NCI-H1417 (cell line): ENCODE measurements at places on chromosomes 16 and 17.

DNA sequence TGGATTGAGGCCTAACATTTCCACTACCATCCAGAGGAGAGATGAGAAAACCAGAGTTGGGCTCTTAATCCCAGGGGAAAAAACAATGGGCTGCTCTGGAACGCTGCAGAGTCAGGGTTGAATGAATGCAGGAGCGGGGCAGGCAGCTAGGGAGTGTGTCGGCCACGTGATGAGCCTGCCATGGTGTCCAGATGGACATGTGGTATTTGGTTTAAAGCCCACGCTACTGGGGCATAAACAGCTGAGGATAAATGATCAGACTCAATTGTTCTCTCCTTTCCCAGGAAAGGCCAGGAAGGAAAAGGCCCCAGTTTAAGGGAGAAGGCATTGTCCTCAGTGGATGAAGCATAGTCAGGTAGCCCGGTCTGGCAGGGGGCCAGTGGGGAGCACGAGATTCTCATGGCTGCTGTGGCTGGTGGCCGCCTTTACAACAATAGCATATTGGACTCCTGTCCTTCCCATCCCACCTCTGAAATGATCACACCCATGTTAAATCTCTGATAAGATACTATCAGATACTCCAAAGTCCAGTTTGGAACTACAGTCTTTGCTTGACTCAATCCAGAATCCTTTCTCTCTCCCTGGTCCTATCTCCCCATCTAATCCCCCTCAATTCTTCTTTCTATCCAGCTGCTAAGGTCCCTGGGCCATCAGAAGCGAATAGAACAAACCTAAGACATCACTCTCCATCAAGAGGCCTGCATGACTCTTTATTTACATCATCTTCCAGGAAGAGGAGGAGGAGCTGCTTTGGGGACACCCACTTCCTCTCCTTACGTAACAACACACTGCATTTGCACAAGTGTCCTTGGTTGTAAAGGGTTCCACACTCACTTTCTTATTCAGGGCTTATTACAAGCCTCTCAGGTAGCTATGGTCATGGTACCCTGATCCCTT, 20.4 kb downstream of the CA4 start:
- no peak for DNase-seq

DNA sequence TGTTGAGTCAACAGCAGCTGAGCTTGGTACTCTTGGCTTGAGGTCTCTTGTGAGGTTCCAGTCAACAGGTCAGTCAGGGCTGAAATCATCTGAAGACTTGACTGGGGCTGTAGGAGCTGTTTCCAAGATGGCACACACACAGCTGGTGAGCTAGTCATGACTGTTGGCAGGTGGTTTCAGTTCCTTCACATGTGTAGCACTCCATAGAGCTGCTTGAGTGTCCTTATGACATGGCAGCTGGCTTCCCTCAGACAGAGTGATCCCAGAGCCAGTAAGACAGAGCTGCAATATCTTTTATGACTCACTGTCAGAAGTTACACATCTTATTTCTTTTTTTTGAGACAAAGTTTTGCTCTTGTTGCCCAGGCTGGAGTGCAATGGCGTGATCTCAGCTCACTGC, 19.5 kb upstream of the GAS7 start:
- DNase-seq = no peak

DNA sequence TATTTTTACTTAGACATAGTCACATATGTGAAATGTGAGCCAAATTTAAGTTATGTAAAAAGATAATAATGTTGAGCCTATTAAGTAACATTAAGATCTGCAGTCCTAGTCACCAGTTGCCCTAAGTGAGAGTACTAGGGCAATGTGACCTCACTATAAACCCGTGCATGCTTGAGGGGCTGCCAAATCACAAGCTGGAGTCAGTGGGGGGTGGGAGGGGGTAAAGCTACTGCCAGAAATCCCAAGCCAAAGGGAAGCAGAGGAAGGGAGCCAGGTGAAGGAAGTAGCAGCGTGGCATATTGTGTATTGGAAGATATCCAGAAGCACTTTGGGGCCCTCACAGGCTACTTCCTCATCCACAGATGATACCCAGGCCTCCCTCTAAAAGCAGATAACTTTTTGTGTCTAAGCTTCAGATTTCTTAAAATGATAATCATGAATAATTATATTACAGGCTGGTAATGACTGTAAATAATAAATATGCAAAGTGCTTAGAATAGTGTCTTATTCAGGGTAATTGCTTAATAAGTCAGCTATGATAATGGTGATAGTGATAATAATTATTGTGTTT, 134.1 kb downstream of the CA10 start:
- DNase-seq = no peak

- peak; percentile 80 for DNase-seq
Measured at GRCh38 chr17:66348584-66349165, 46.3 kb downstream of the PRKCA start.

DNA sequence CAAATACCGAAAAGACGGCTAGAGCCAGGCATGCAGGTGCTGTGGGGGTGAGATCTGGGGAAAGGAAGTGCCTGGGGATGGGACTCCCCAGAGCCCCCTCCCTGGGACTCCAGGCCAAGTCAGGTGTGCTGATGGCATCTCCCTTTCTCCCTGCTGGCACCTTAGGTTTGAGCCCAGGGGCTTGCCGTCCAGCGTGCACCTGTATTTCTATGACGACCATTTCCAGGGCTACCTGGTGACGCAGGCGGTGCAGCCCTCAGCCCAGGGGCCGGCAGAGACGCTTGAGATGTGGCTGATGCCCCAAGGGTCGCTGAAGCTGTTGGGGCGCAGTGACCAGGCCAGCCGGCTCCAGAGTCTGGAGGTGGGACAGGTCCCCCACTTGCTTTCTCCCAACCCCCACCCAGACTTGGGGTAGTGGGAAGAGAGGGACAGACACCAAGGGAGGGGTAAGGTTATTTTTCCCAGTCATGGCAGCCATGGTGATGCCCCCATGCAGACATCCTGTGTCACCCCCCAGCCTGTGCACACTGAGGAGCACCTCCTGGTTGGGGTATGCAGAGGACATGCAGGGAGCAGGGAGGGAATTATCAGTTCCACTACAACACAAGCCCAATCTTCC, 11.1 kb downstream of the XYLT2 start:
- DNase-seq = no peak

- DNase-seq = no peak
Measured at GRCh38 chr16:887846-888245, 82.9 kb downstream of the LMF1 start.

GRCh38 chr17:81641825-81642489, 5.0 kb downstream of the TSPAN10 start:
- no peak for DNase-seq

GRCh38 chr17:3730881-3731429, 7.3 kb downstream of the HASPIN start:
- DNase-seq = no peak

- DNase-seq = peak; percentile 94
Measured at GRCh38 chr16:85554889-85555718, 58.0 kb upstream of the GSE1 start.

DNA sequence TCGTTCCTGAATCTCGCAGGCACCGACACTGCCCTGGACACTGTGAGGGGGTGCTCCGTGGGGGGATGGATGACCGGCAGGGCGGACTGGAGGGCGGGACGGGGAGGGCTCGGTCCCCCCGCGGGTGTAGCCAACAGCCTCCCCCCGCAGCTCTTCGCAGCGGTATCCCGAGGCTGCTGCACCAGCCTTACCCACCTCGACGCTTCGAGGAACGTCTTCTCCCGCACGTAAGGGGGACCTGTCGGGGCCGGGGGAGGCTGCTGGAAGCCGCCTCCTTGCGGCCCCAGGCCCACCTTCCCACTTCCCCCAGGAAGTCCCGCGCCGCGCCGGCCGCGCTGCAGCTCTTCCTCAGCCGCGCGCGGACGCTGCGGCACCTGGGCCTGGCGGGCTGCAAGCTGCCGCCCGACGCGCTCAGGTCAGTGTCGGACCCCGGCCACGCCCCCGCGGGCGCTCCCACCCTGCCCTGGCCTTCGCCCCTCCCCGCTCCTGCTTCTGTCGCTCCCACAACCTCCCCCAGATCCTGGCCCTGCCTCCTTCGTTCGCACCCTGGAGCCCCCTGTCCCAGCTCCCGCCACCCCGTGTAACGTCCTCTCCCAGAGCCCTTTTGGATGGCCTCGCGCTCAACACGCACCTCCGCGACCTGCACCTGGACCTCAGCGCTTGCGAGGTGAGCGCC, 3.3 kb downstream of the CARMIL2 start:
- DNase-seq = no peak

DNA sequence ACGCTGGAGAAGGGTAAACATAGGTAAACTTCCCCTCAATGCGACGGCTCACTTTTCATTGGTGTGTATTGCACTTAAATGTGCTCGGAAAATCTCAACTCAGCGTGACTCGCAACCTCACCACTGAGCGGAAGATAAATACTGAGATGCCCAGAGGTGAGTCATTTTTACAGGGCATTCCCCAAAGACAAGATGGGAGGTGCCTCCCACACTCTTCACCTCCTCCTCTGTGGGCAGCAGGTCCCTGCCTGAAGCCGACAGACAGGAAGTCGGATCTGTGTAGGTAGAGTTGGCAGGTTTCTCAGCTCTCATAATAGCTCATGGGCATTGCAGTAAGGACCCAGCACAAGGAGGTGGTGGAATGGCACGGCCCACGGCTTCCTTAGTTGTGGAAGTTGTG, 274.6 kb upstream of the HSBP1 start:
- peak; percentile 65 for DNase-seq

DNA sequence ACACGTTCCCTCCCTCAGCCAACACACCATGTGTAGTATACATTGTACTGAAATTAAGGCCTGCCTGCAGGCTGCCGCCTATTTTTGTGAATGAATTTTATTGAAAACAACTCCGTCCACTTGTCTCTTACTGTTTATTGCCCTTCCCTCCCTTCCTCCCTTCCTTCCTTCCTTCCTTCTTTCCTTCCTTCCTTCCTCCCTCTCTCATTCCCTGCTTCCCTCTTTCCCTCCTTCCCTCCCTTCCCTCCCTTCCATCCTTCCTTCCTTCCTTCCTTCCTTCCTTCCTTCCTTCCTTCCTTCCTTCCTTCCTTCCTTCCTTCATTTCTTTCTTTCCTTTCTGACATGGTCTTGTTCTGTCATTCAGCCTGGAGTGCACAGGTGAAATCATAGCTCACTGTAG, 2.3 kb downstream of the ITGAM start:
- DNase-seq = no peak

DNA sequence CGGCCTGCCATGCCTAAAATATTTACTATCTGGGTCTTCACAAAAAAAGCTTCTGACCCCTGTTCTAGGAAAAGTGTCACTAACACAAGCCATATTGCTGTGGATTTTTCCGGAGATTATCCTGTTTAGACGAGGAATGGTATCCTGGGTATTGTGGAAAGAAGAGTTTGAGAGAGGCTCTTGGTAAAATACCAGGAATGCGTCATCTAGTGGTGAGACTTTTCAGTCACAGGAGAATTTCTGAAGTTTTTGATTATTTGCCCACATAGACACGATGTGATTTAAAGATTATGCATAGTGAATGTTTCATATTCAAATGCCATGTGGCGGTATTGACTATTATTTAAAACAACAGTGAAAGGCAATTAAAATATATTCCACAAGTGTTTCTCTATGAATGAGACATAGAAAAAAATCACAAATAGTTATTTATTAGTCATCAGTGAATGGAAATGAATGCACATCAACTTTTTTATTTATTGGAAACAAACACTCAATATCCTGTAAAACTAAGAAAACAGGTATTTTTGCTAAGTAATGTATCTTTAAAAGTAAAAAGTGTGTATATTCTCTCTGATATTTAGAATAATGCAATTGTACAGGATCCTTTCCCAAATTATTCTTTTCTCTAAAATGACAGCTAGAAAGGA, 7.8 kb downstream of the KRT28 start:
- no peak for DNase-seq

GRCh38 chr17:64020056-64020766, at the start of gene ICAM2:
Gene ICAM2 (minus strand): TSS chr17:64020633. CDS start chr17:64006691, 13,942 bp downstream.
- DNase-seq = peak; percentile 66

DNA sequence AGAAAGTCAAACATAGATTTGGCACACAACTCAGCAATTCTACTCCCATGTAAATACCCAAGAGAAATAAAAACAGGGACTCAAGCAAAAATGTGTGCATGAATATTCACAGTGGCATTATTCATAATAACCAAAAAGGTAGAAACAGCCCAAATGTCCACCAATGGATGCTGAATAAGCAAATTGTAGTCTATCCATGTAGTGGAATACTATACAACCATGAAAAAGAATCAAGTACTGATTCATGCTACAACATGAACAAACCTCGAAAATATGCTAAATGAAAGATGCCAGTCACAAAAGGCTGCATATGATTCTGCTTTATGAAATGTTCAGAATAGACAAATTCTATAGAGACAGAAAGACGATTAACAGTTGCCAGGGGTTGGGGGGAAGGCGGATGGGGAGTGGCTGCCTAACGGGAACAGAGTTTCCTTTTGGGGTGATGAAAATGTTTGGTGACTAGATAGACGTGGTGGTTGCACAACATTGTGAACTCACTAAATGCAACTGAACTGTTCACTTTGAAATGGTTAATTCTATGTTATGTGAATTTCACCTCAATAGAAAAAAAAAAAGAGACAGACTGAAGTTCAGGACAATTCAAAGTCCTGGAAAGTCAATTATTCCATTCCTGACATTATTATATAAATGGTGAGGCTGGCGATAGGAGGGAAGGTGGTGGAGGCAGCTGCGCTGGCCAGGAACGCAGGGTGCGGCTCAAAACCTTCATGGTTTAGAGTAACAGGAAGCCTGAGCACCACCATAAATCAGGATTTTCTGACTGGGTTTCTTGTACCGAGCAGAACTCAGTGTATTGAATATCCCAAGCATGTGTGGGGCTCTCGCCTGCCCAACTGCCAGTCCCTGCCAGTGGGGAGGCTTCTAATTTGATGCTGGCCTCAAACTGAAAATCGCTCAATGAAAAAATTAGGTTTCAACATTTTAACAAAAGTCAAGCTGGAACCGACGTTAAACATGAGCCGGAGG, 300.9 kb downstream of the C16orf95 start:
- DNase-seq = no peak

- peak; percentile 96 for DNase-seq
Measured at GRCh38 chr16:8720080-8720966, 45.9 kb downstream of the ABAT start.

GRCh38 chr16:47858333-47858982, 297.3 kb downstream of the ABCC12 start:
- peak; percentile 24 for DNase-seq

DNA sequence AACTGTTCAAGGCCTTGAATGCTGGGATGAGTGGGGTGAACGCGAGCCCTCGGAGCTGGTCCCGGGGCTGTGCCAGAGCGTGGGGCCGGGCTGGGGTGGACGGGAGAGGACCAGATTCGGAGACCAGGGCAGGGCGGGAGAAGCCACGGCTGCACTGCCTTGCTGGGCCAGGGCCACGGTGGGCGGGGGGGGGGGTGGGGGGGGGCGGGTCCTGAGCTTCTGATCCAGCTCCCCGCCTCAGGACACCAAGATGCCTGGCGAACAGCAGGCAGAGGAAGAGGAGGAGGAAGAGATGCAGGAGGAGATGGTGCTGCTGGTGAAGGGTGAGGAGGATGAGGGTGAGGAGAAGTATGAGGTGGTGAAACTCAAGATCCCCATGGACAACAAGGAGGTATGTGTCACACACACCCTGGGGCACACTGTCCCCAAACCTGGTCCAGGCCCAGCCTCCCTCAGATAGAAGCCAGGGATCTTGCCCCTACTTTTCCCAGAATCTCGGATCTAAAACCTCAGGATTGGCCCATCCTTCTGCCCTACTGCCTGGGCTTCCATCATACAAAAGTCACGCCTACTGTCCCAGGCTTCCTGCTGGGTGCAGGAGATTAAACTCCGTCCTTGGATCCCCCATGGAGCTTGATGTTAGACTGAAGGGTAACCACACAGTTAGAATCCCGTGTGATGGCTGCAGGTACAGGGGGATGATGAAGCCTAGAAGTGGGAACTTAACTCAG, 563 bp downstream of the ZNF771 start:
- no peak for DNase-seq

GRCh38 chr16:88712362-88712979, 6.2 kb downstream of the CTU2 start:
- DNase-seq = no peak

- no peak for DNase-seq
Measured at GRCh38 chr17:6286233-6286632, 148.7 kb downstream of the AIPL1 start.
